ENCODE measurements at places on chromosomes 1 and 21. TPM values are rescaled to one million over a fixed set of nuclear protein-coding genes. Genes with fewer than 3 reads are reported as not detected.

Gene EDN2
- not detected for polyA plus RNA-seq

Gene CHODL
- polyA plus RNA-seq = not detected

Gene ETV3L
- polyA plus RNA-seq = not detected

Gene ORC1
- 2.4 TPM for polyA plus RNA-seq

DNA sequence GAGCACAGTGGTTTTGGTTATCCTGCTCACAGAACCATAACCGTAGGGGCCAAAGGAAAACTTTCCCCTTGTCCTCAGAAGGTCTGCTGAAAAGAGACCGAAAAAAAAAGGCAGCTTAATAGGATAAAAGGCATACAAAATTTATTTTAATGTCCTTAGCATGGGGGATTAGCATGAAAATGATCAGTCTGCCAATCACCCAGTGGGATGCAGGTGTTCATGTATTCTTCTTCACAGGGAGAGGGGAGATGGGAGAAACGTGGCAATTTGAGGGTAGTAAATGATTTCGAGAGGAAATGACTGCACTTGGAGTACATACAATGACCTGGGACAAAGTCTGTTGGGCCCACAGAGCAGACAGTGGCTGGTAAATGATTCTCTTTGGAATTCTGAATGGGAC, 194.0 kb downstream of the AJAP1 start:
- no peak for DNase-seq

GRCh38 chr1:214004014-214004413, 16.2 kb downstream of the PROX1 start:
- no peak for DNase-seq

- peak; percentile 30 for DNase-seq
Measured at GRCh38 chr1:48498096-48498791, 26.2 kb upstream of the SPATA6 start.

DNA sequence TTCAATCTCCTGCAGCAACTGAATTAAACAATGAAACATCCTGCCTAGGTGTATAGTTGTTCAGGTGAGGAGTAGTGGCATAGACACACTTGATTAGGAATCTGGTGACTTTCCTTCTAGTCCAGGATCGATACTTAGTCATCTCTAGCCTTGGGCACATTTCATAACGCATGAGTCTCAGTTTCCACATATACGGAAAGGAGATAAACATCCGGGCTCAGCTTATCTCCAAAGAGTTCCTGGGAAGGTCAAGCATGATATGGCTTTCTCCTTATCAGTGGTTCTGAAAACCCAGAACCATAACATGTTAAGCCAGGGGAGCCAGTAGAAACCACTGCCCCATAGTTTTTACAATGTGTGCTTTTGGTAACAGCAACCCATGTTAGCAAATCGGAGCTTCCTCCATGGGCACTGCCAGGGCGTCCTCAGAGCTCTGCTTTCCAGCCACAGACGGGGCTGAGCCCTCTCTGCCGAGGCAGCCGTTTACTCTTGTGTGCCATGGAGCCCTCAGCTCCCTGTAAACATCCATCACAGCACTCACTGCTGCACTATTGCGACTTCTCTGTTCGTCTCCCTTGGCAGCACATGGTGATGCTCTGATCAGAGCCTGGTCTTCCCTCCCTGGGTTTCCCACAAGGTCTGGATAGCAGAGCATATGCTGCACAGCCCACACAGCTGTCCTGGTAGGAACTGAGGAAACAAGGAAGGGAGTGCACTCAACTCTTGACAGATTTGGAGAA, 34.6 kb downstream of the RUNX1 start:
- no peak for DNase-seq

DNA sequence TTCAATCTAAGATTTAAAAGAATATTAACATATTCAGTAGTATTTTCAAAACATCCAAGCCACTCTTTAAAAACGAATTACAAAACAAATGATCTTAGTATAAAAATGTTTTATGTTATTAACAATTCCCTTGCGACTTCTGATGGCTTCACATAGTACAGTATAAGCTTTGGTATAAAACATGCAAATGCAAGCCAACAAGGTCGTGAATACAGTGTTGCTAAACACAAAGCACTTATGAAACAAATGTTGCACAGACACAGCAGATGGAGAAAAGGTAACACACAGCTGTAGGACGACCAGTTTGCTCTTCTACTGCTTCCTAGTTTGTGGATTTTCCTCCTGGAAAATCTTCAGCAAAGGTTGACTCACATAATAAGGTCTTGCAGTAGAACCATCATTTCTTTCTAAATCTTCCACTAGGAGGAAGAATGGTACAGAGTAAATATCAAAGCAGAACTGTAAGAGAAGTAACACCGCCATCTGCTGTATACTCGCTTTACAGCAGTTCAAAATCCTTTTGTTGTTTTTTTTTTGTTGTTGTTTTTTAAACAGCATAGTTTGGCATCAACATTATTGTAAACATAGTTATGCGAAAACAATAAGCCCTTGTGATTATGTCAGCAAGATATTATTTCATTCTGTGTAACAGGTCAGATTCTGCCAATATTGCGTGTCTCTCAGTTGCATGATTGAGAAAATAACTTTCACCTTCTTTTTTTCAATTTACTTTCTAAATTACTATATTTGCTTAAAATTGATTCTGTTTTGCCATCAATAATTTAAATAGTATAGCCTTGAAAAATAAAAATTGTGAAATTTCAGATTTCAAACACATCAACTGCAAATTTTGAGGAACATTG, 69.5 kb downstream of the LHX8 start:
- DNase-seq = no peak

DNA sequence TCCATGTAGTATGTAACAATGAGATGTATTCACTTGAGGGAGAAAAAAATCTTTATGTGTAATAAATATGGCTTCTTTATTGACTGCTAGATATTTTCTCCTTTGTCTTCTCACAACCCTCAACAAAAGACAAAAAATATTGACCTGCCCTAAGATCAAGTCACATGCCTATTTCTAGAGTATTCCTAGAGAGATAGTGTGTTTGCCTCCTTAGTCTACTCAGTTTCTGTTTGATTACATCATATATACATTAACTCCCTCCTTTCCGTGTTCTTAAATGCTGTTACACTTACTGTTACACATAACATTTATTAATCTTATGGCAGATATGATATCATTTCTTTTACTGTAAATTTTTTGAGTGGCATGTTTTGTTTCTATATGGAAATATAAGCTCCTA, 281.6 kb upstream of the RGS18 start:
- no peak for DNase-seq

DNA sequence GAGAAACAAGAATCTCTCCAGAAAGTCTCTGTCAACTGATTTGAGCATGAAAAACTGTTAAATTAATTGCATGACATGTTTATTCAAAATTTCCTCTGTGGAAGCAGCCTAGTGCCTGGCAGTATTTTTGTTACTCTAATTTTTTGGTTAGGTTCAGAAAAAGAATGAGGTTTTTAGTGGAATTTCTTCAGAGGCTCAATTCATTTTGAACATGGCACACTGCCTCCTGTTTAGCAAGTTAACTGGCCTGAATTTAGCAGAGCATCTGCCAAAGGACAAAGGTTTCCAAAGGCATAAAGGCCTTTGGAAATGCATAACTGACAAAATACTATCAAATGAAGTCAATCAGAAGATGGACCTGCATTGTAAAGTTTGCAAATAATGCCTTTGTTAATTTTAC, 1326.5 kb downstream of the PLA2G4A start:
- DNase-seq = no peak

- DNase-seq = no peak
Measured at GRCh38 chr1:5864256-5864655, 128.0 kb downstream of the NPHP4 start.

- peak; percentile 10 for DNase-seq
Measured at GRCh38 chr1:239719642-239720258, 333.4 kb downstream of the CHRM3 start.

GRCh38 chr1:165109013-165109412, 247.5 kb downstream of the LMX1A start:
- DNase-seq = no peak

- no peak for DNase-seq
Measured at GRCh38 chr1:156414461-156415064, 45.6 kb downstream of the RHBG start.

GRCh38 chr1:83033682-83034081, 965.2 kb downstream of the TTLL7 start:
- DNase-seq = no peak

- no peak for DNase-seq
Measured at GRCh38 chr1:20615946-20616846, 17.1 kb upstream of the PINK1 start.

DNA sequence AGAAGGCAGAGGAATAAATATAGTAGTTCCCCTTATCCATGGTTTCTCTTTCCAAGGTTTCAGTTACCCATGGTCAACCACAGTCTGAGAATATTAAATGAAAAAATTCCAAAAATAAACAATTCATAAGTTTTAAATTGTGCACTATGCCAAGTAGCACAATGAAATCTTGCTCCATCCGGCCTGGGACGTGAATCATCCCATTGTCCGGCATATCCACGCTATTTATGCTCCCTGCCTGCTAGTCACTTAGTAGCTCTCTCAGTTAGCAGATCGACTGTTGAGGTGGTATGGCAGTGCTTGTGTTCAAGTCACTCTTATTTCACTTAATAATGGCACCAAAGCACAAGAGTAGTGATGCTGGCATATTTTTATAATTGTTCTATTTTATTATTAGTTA, 58.6 kb upstream of the ARHGAP29 start:
- DNase-seq = no peak

DNA sequence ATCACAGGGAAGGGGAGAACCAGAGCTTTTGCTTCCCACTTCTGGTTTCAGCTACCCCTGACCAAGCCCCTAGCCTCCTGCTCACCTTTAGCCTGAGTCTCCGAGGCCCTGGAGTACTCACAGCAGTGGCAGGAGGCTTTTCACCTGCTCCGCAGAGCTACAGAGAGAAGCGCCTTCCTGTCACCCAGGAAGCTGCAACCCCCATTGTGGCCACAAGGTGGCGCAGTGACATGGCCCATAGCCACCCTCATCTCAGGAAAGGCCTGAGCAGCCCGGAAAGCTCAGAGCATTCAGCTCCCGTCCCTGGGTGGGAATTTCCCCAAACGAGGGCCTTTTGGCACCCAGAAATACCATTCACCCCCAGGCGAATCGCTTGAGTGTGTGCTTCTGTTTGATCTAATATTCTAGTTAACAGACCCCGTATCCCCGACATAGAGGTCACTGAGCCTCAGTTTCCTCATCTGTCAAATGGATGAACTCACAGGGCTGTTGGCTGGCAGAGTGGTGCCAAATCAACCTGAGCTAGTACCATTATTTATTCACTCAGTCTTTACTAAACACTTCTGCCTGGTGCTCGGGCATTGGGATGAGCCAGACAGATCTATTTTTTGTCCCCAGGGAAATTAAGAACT, 25.3 kb downstream of the A3GALT2 start:
- DNase-seq = peak; percentile 69

- DNase-seq = no peak
Measured at GRCh38 chr1:162373541-162374260, 3.0 kb downstream of the SPATA46 start.

DNA sequence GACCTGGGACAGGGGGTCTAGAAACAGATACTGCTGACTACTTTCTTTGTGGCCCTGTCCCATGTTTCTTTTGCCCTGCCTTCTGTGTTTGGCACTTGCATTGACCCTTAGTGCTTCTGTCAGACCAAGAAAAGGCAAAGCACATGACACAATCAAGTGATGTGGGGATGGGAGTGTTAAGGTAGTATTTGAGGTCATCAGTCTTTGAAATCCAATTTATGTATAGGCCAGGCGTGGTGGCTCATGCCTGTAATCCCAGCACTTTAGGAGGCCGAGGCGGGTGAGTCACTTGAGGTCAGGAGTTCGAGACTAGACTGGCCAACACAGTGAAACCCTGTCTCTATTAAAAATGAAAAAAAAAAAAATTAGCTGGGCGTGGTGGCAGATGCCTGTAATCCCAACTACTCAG, 26.0 kb downstream of the SERBP1 start:
- no peak for DNase-seq

DNA sequence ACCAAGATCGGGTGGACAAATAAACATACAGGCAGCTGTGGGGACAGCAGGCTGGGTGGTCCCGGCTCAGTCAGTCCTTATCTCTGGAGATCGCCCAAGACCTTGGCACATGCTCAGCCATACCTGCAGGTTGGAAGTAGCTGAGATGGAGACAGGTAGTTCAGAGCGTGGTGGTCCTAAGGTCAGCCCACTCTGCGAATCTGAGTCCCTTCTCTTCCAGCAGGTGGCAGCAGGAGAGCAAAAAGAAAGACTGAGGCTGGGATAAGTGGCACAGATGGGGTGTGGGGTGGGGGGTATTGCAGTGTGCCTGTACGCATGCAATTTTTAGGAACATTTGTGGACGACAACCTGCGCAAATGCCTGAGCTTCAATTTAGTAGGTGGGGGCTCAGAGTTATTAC, 104.9 kb downstream of the TENT5C start:
- no peak for DNase-seq

- DNase-seq = no peak
Measured at GRCh38 chr1:178093494-178093950, 382 bp upstream of the RASAL2 start.

DNA sequence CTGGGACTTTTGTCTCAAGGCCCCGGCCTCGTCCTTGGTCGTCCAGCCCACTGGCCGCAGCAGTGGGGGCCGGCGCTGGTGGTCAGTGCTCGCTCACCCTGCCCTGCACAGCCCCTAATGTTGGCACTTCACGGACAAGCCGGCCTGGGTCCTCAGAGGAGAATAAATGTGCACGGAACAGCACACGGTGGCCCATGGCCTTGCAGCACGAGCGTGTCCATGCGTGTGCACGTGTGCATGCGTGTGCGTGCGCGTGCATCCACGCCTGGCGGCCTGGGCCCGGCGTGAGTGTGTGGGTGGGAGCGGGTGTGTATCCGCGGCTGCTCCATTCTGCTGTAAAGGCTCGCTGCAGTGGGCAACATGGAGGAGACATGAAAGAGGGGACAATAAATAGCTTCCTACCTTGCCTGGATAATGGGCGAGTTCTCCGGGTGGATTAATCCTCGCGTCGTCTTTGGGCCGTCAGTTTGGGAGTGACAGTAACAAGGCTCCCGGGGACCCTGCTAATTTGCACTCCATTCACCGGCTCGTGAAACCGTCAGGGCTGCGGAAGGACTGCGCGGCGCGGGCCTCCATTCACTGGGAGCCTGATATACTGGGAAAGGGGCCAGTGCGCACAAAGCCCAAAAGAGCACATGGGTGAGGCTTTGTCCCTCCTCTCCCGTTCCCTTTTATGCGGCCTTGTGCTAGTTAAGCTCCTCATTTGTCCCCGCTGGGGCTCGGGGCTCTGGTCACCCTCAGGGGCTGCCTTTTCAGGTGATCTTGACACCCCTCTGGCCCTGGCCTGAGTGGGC, 142.8 kb downstream of the PRDM16 start:
- no peak for DNase-seq
